ENCODE measurements at places on chromosomes 1 and 21. TPM values are rescaled to one million over a fixed set of nuclear protein-coding genes. Genes with fewer than 3 reads are reported as not detected.

GRCh38 chr21:31959881-31960280 lies 87.1 kb downstream of the HUNK start:
- H3K27me3 ChIP-seq: peaks cover 72% of the 10 kb centered on the region
- H3K36me3 ChIP-seq: no peaks in the 10 kb centered on the region
- no peak overlapping the region for H3K27ac ChIP-seq
- H3K4me1 ChIP-seq: no peaks in the 10 kb centered on the region

Gene EXTL2
- total RNA-seq: 16.3 TPM

Gene LENEP
- total RNA-seq: 1.2 TPM

- no peaks in the 10 kb centered on the region for H3K4me1 ChIP-seq
- no peaks in the 10 kb centered on the region for H3K27me3 ChIP-seq
- no peaks in the 10 kb centered on the region for H3K36me3 ChIP-seq
- no peak overlapping the region for H3K4me3 ChIP-seq
These were observed 1401.4 kb upstream of the PRMT6 start for GRCh38 chr1:105655032-105655431.

Gene S100A1
- total RNA-seq: 0.46 TPM

GRCh38 chr1:78490861-78491450 lies at the start of gene PTGFR:
PTGFR (plus strand) TSS chr1:78490974; CDS start chr1:78492744, 1,770 bp downstream.
- peaks cover 11% of the 10 kb centered on the region for H3K27me3 ChIP-seq
- H3K36me3 ChIP-seq: no peaks in the 10 kb centered on the region
- peaks cover 8% of the 10 kb centered on the region for H3K4me1 ChIP-seq
- no peak within 1 kb of the TSS for H3K27ac ChIP-seq
- H3K4me3 ChIP-seq: peak within 1 kb of the TSS; percentile 55
- DNase-seq: no peak

Gene CD101
- total RNA-seq: 1.8 TPM

DNA sequence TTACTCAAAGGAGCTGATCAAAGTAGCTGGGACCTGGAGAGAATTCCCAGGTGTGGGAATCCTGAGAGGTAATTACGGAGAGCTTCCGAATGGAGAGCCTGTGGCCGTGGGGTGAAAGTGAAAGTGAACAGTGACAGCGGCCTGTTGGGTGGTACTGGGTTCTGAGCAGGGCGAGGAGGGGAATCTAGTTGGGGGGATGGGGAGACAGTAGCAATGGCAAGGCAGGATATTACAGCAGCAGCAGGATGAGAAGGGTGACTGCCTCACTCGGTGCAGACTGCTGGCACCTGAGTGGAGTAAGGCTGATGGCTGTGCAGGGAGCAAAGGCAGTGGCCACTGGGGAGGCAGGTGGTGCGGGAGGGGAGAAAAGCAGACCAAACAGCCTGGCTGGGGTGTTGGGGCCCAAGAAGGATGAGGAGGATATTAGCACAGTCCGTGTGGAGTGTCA lies 70.3 kb upstream of the PRDX6 start:
- no peak overlapping the region for H3K27ac ChIP-seq
- peaks cover 16% of the 10 kb centered on the region for H3K4me1 ChIP-seq
- H3K36me3 ChIP-seq: no peaks in the 10 kb centered on the region
- no peak overlapping the region for H3K4me3 ChIP-seq
- DNase-seq: no peak

Gene GREM2
- not detected for total RNA-seq
